ENCODE measurements at places on chromosomes 5 and 9. TPM values are rescaled to one million over a fixed set of nuclear protein-coding genes. Genes with fewer than 3 reads are reported as not detected.
A peak's percentile ranks its signal among the peaks of the same experiment; 100 is the strongest.

DNA sequence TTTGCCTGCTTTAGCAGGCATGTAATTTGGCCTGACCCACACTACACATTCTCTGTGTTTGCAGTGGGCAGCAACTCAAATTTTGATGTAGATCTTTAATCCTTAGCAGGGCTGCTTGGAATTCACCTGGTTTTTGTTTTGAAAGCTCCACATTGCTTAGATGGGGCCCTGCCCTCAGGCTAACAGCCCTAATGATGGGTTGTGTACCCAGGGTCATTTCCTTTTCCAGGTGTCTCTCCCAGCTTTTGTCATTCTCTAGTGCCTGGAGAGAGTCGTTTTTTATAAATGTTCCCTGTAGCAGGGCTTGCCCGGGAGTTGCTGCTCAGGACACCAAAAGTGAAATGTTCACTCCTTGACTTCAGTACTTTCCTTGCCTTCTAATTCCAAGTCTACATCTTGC lies 126.3 kb downstream of the TRIO start:
- H3K27ac ChIP-seq: peak overlapping the region; percentile 80
- H3K36me3 ChIP-seq: no peaks in the 10 kb centered on the region
- peaks cover 33% of the 10 kb centered on the region for H3K4me1 ChIP-seq

Gene C9orf50
- total RNA-seq: not detected

Gene SELENOP
- total RNA-seq: 899 TPM

- H3K4me1 ChIP-seq: peaks cover 9% of the 10 kb centered on the region
- no peaks in the 10 kb centered on the region for H3K36me3 ChIP-seq
- H3K27me3 ChIP-seq: no peaks in the 10 kb centered on the region
- no peak overlapping the region for H3K27ac ChIP-seq
These were observed 165.8 kb upstream of the ANKH start for GRCh38 chr5:15037247-15037908.

DNA sequence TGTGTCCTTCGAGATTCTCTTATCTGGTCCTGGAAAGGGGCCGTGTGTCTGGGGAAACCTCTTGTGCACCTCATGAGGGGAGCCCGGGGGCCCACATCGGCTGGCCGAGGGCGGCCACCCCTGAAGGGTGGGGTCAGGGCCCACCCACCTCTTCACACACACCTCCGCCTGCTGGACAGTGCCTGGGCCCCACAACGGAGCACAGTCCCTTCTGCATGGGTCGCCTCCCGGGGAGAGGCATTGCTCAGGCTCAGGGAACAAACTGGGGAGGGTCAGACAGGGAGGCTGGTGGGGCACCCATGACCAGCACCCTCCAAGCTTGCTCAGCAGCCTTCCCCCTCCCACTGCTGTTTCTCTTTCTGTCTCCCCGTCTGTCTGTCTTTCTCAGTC lies 1.3 kb upstream of the LRRC14B start:
- H3K4me3 ChIP-seq: no peak overlapping the region
- H3K4me1 ChIP-seq: peaks cover 17% of the 10 kb centered on the region
- DNase-seq: no peak
- H3K27me3 ChIP-seq: peaks cover 24% of the 10 kb centered on the region
- no peaks in the 10 kb centered on the region for H3K36me3 ChIP-seq

- DNase-seq: no peak
- no peaks in the 10 kb centered on the region for H3K36me3 ChIP-seq
- no peaks in the 10 kb centered on the region for H3K27me3 ChIP-seq
- H3K4me1 ChIP-seq: no peaks in the 10 kb centered on the region
- no peak overlapping the region for H3K27ac ChIP-seq
These were observed 711.0 kb downstream of the TLE4 start for GRCh38 chr9:80282766-80283165.

Gene CNTRL
- total RNA-seq: 14.9 TPM

DNA sequence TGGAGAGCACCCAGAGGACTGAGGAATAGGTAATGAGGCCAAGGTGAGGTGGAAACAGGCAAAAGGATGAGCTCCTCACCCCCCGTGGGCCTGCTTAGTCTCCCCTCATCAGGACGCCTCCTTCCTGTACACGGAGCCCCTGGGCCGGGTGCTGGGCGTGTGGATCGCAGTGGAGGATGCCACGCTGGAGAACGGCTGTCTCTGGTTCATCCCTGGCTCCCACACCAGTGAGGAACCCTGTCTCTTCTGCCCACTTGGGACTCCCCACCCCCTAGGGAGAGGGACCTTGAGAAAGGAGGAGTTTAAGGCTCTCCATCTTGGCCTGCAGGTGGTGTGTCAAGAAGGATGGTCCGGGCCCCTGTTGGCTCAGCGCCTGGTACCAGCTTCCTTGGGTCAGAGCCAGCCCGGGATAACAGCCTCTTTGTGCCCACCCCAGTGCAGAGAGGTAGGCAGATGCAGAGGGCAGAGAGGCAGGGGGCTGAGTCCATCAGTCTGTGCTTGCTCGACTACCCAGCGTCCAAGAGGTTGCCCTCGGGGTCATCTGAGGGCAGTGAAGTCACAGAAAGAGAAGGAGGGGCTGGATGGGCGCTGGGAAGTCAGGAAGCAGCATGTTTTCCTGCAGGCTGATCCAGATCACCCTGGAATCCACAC lies 7.0 kb downstream of the DOLK start:
- no peaks in the 10 kb centered on the region for H3K36me3 ChIP-seq
- no peaks in the 10 kb centered on the region for H3K4me1 ChIP-seq
- DNase-seq: no peak
- no peaks in the 10 kb centered on the region for H3K27me3 ChIP-seq
- no peak overlapping the region for H3K27ac ChIP-seq

DNA sequence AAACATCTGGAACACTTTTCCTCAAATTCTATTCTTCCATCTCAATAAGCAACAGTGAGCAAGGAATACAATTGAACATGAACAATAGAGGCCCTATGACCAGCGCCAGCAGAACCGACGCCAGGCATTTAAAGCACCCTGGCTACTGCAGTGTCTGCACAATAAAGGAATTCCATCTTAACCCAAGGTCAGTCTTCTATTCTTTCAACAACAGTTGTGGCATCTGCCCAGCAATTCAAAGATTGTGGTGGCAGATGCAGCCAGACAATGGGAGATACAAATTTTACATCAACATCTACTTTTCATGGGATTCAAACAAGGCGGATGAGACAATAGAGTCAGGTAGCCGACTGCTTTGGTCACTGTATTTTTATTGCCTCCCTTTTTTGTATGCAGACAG lies 65.9 kb downstream of the ELL2 start:
- H3K27me3 ChIP-seq: no peaks in the 10 kb centered on the region
- peaks cover 55% of the 10 kb centered on the region for H3K36me3 ChIP-seq
- no peak overlapping the region for H3K4me3 ChIP-seq
- no peak for DNase-seq

- no peak for DNase-seq
- H3K27me3 ChIP-seq: no peaks in the 10 kb centered on the region
- no peak overlapping the region for H3K4me3 ChIP-seq
- H3K36me3 ChIP-seq: no peaks in the 10 kb centered on the region
These were observed 58.8 kb downstream of the MAN2A1 start for GRCh38 chr5:109748546-109748945.

Gene MAP1B
- total RNA-seq: 38.9 TPM

DNA sequence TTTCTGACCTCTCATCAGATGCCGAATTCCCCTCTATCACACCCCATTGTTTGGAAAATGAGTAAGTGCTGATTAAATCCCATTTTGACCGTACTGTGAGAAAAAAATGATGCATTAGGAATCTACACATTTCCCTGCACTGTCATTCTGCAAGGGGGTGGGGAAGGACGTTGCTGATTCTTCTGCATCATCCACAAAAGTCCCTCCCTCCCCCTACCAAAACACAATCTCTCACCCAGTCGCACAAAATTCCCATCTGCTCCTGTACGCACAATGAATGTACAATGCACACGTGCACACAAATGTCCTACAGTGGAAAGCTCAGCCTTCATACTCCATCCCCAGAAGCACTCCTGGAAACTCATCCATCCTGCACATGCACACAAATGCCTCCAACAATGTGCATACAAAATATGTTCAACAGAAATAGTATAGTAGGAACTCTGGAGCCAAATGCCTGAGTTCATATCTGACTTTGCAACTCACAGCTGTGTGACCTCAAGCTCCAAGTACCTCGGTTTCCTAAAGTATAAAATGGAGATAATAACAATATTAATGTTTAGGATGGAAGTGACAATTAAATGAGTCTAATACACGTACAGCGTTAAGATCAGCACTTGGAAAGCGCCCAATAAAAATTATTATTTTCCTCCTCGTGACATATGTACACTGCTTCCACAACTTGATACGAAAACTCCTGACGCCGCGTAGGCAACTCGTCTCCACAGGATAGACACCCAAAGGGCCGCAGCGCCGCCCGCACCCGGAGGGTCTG lies 809 bp downstream of the TNIP1 start:
- H3K4me1 ChIP-seq: peaks cover 41% of the 10 kb centered on the region
- H3K27ac ChIP-seq: peak overlapping the region; percentile 99
- no peaks in the 10 kb centered on the region for H3K36me3 ChIP-seq

Gene CENPK
- not detected for total RNA-seq

Gene RORB
- 0.27 TPM for total RNA-seq

Gene ADGRD2
- total RNA-seq: not detected

DNA sequence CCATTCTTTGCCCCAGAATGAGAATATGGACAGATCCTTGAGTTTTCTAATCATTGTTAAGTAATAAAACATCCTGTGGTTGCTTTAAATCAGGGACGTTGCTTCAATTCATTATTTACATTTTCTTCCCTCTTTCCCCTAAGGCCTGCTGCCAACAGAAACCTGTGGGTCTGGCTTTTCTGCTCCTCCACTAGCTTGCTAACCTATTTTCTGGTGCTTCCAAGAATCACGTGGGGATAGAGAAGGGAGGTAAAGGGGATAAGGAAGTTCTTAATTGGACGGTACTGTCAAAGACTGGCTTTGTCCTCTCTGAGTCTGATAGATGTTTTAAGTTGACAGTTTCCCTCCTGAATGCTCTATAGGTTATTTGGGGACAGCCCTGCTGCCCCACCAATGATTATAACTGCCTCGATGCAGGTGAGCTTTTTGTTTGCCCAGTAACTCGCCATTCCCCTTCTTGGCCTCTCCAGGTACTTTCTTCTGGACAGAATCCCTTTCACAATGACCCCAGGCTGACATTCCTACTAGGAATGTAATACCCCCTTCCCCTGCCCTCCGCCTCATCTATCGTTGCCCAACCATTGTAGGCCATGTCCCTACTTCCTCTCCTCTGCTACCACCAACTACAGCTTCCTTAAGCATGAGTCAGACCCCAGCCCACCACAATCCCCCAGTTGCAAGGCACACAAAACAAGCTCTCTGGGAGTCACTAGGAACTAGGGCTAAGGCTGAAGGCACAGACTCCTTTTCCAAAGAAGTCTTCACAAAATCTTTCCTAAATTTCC lies 19.9 kb upstream of the CPEB4 start:
- H3K27ac ChIP-seq: no peak overlapping the region

Gene CDC26
- 31.9 TPM for total RNA-seq

DNA sequence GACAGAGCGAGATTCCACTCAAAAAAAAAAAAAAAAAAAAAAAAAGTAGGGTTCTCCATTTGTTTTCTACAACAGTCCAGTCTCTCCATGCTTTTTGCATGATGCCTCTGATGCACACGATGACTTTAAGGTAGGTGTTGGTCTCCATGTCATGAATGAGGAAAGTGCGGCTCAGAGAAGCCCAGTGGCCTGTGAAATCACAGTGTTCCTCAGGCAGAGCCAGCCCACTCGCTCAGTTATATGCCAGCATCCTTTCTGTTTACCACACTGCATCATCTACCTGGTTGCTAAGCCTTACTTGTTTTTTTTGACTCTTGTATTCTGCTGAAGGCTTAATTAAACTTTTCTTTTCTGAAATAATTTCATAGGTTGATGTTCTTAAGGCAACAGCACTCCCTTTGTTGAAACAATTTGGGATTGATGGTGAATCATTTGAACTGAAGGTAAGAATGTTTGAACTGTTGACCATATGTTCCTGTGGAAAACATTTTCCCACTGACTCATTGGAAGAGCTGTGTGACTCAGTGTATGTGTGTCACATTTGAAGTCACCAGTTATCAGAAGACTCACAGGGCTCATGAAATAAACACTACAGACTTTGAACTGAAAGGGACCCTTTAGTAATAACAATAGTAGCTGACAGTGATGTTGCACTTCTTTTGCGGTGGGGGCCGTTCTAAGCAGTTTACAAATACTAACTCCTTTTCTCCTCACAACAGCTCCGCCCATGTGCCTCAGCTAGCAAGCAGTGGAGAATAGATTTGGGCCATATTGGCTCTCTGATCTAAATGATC lies 40.2 kb downstream of the RCL1 start:
- H3K27ac ChIP-seq: no peak overlapping the region

- H3K27me3 ChIP-seq: no peaks in the 10 kb centered on the region
- no peak for DNase-seq
- no peaks in the 10 kb centered on the region for H3K4me1 ChIP-seq
- no peak overlapping the region for H3K27ac ChIP-seq
- no peak overlapping the region for H3K4me3 ChIP-seq
These were observed 71.8 kb downstream of the SMARCA2 start for GRCh38 chr9:2086971-2087370.

Gene FAM221B
- not detected for total RNA-seq

- no peaks in the 10 kb centered on the region for H3K27me3 ChIP-seq
- no peak overlapping the region for H3K27ac ChIP-seq
- H3K36me3 ChIP-seq: no peaks in the 10 kb centered on the region
- H3K4me3 ChIP-seq: no peak overlapping the region
- H3K4me1 ChIP-seq: no peaks in the 10 kb centered on the region
These were observed 27.1 kb upstream of the SRP19 start for GRCh38 chr5:112833971-112834370.

DNA sequence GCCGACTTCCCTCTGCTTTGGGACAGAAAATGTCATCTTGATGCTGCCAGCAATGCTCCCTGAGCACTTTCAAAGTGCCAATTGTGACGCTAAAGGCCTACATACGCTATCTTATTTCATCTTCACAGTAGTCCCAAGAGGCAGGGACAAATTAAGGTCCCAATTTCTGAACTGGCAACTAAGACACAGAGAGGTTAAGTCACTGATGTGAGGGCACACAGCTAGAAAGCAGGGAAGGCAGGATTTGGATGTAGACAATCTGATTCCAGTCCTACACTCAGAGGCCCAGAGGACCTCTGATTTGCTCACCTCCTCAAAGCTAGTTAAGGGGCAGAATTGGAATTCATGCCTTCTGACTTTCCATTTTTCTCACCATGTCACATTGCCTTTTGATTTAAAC lies 249.2 kb upstream of the CLINT1 start:
- H3K36me3 ChIP-seq: no peaks in the 10 kb centered on the region
- DNase-seq: no peak
- no peaks in the 10 kb centered on the region for H3K27me3 ChIP-seq
- no peaks in the 10 kb centered on the region for H3K4me1 ChIP-seq
- no peak overlapping the region for H3K4me3 ChIP-seq

Gene FOXD4L5
- not detected for total RNA-seq

GRCh38 chr5:154984946-154985516 lies 28.5 kb upstream of the KIF4B start:
- no peaks in the 10 kb centered on the region for H3K36me3 ChIP-seq
- no peak for DNase-seq
- H3K4me3 ChIP-seq: no peak overlapping the region
- no peaks in the 10 kb centered on the region for H3K27me3 ChIP-seq
- H3K4me1 ChIP-seq: no peaks in the 10 kb centered on the region
- H3K27ac ChIP-seq: no peak overlapping the region

GRCh38 chr9:105697871-105698270 lies 3.5 kb downstream of the TMEM38B start:
- H3K36me3 ChIP-seq: no peaks in the 10 kb centered on the region
- DNase-seq: no peak
- H3K4me3 ChIP-seq: no peak overlapping the region
- H3K4me1 ChIP-seq: peaks cover 10% of the 10 kb centered on the region

- no peaks in the 10 kb centered on the region for H3K36me3 ChIP-seq
- no peak overlapping the region for H3K27ac ChIP-seq
- DNase-seq: no peak
- no peaks in the 10 kb centered on the region for H3K27me3 ChIP-seq
- H3K4me1 ChIP-seq: peaks cover 6% of the 10 kb centered on the region
These were observed 549.3 kb downstream of the CCDC171 start for GRCh38 chr9:16102154-16102553.

Gene INSL4
- total RNA-seq: not detected
